ENCODE measurements at places on chromosomes 3 and 15. TPM values are rescaled to one million over a fixed set of nuclear protein-coding genes. Genes with fewer than 3 reads are reported as not detected.

Gene FRMD4B
- 6.0 TPM for total RNA-seq

Gene FEM1B
- 12.0 TPM for total RNA-seq

Gene TNK2
- 10.7 TPM for total RNA-seq

Gene PTX3
- 16.9 TPM for total RNA-seq

Gene KLHL40
- total RNA-seq: not detected

Gene GOLGA6D
- total RNA-seq: not detected

Gene IL5RA
- total RNA-seq: not detected

Gene EAF2
- not detected for total RNA-seq

Gene FRMD5
- 0.51 TPM for total RNA-seq

Gene ST8SIA2
- total RNA-seq: not detected

Gene ZPLD1
- total RNA-seq: not detected

Gene EEF1AKMT4
- total RNA-seq: 19.1 TPM

Gene ACAN
- not detected for total RNA-seq

Gene TNNC1
- total RNA-seq: 1.1 TPM

Gene ALCAM
- 46.9 TPM for total RNA-seq

Gene RNF111
- 14.0 TPM for total RNA-seq

Gene WDR93
- total RNA-seq: 1.5 TPM

Gene BDH1
- not detected for total RNA-seq

Gene ATP10A
- 2.9 TPM for total RNA-seq

Gene CADPS
- total RNA-seq: not detected

Gene FOXB1
- total RNA-seq: not detected

Data from Caki2 (cell line).